ENCODE measurements at places on chromosomes 6 and 20.

- no peak for DNase-seq
Measured at GRCh38 chr6:169918954-169919549, 167.6 kb downstream of the ERMARD start.

DNA sequence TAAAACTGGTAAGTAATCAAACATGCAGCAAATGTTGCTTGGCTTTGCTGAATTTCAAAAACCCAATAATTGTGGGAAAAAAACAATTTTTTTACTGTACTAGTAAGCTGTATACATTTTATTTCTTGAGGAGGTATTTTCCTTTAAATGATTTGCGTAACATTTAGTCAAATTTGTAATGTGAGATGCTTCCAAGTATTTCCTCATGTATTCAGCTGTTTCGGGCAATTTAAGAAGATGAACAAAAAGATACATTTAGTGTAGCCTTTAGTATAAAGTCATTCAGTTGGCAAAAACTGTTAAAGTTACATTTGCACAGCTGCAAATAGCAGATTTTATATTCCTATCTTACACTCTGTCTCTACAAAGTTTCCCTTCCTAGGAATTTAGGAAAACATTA is 186.1 kb upstream of the SCGN start:
- no peak for DNase-seq

DNA sequence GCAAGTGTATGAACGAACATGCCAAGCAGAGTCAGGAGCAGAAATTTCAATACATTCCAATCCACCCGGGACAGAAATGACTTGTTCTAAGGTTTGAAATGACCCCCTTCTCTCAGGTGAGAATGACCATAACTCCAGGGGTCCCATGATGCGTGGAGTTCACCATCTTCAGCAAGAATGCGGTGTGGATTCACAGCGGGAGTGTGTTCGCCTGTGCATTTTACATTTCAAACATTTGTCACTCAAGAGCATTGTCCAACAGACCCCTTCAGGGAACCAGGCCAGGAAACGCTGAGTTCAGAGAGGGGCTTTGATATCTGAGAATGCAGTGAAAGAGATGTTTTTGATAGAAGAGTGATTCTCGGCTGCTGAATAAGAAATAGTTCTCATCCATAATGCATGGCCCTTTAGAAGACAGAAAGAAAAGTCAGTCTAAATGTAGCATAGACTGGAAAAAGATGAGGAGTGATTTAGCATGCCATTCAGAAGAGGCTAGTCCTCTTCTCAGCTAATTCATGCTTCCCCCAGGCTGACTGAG is 200.3 kb upstream of the KCNG1 start:
- DNase-seq = no peak

- DNase-seq = no peak
Measured at GRCh38 chr20:3248993-3249347, 10.0 kb upstream of the SLC4A11 start.

DNA sequence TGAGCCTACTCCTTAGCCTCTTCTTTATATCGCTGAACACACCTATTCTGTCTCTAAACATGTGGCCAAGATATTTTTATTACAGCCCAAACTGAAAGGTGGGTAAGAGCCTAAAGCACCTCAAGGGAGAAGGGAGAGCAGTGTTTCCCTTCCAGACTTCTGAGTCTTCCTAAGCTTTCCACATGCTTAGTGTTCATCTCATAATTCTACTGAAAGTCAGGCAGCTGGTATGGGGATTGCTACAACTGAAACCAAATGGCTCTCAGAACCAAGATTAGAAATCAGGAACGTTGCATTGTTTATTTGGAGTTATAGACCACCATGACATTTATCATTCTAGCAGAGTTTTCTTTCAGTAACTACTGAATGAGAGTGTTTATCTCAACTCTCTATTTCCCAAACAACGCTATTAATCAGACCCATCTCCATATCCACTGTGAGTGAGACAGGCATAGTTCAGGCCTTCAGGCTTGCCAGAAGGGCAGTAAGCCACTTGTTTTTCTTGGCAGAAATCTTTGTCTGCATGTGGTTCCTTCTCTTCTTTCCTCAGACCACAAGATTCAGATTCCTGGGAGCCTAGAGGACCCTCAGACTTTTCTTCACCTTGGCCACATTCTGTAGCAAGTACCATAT is 22.8 kb downstream of the VGLL2 start:
- DNase-seq = no peak

- DNase-seq = no peak
Measured at GRCh38 chr20:14885661-14886060, 548.2 kb upstream of the FLRT3 start.
